Peyer's patch (tissue), 4 donors: ENCODE measurements at places on chromosomes 13 and 19.

DNA sequence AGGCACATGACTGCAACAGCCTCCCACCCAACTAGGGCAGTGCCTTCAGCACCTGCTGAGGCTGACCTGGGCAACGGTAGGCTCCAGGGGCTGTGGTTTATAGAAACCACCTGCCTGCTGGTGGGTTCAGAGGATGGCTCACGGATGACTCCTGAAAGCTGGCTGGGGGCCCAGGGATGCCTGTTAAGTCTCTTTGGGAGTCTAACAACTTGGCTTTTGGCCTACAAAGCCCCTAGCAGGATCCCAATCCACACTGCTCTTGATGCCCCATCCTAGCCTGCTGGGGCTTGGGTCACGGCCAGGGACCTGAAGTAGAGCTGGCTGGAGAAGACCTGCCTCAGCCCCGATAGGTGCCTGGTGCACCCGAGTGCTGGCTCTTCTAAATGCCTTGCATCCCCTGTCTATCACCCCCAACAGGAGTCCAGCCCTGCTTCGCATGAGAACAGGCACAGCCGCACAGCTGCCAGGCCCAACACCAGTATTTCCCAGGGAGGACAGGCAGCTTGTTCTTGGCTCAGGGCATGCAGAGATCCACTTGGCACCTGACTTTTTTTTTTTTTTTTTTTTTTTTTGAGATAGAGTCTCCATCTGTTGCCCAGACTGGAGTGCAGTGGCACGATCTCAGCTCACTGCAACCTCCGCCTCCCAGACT, 9.1 kb upstream of the EPHX3 start:
- no peaks in the 10 kb centered on the region for H3K36me3 ChIP-seq
- H3K4me3 ChIP-seq, result no peak overlapping the region
- H3K4me1 ChIP-seq, result no peaks in the 10 kb centered on the region
- H3K27me3 ChIP-seq, result no peaks in the 10 kb centered on the region
- no peak for DNase-seq
- H3K27ac ChIP-seq, result no peak overlapping the region

GRCh38 chr19:40422748-40423566, 2.8 kb downstream of the SERTAD1 start:
- H3K4me1 ChIP-seq, result peaks cover 3% of the 10 kb centered on the region
- peaks cover 13% of the 10 kb centered on the region for H3K36me3 ChIP-seq
- DNase-seq, result no peak
- no peak overlapping the region for H3K4me3 ChIP-seq

- H3K4me3 ChIP-seq, result no peak overlapping the region
- peak overlapping the region; percentile 6 for H3K27ac ChIP-seq
- H3K36me3 ChIP-seq, result no peaks in the 10 kb centered on the region
- DNase-seq, result no peak
These were observed 55.7 kb downstream of the SPATA13 start for GRCh38 chr13:24216176-24216575.

GRCh38 chr19:4444765-4445741, 12.5 kb downstream of the UBXN6 start:
- H3K27me3 ChIP-seq, result no peaks in the 10 kb centered on the region
- no peak for DNase-seq
- H3K4me3 ChIP-seq, result no peak overlapping the region
- H3K36me3 ChIP-seq, result no peaks in the 10 kb centered on the region

GRCh38 chr13:85243831-85244230, 555.4 kb downstream of the SLITRK6 start:
- H3K4me1 ChIP-seq, result no peaks in the 10 kb centered on the region
- no peak overlapping the region for H3K27ac ChIP-seq
- H3K4me3 ChIP-seq, result no peak overlapping the region
- no peaks in the 10 kb centered on the region for H3K27me3 ChIP-seq
- DNase-seq, result no peak

- H3K27me3 ChIP-seq, result no peaks in the 10 kb centered on the region
- no peaks in the 10 kb centered on the region for H3K36me3 ChIP-seq
- H3K4me1 ChIP-seq, result no peaks in the 10 kb centered on the region
- H3K4me3 ChIP-seq, result no peak overlapping the region
These were observed 18.7 kb upstream of the SERP2 start for GRCh38 chr13:44354884-44355283.

GRCh38 chr19:40758491-40758890, 7.5 kb downstream of the SNRPA start:
- peaks cover 23% of the 10 kb centered on the region for H3K4me1 ChIP-seq
- DNase-seq, result no peak
- H3K27ac ChIP-seq, result no peak overlapping the region
- no peak overlapping the region for H3K4me3 ChIP-seq
- H3K27me3 ChIP-seq, result no peaks in the 10 kb centered on the region

GRCh38 chr13:74217811-74218210, 83.6 kb upstream of the KLF12 start:
- no peak for DNase-seq
- no peaks in the 10 kb centered on the region for H3K4me1 ChIP-seq
- H3K27ac ChIP-seq, result no peak overlapping the region
- no peaks in the 10 kb centered on the region for H3K27me3 ChIP-seq

DNA sequence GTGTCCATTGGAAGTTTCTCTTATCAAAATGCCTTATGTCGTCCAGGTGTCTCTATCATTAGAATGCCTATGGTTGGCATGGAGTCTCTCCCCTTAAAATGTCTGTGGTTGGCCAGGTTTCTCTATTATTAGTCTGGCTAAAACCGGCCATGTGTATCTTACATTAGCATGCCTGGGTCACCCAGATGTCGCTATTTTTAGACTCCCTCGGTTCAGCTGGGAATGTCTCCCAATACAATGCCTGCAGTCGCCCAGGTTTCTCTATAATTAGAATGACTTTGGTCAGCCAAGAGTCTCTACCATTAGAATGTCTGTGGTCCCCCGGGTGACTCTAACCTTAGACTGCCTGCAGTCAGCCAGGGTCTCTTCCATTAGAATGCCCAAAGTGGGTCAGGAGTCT, 1536.1 kb downstream of the UQCRFS1 start:
- no peaks in the 10 kb centered on the region for H3K4me1 ChIP-seq
- no peak overlapping the region for H3K27ac ChIP-seq

- peak; percentile 90 for DNase-seq
- peaks cover 14% of the 10 kb centered on the region for H3K4me1 ChIP-seq
- H3K36me3 ChIP-seq, result no peaks in the 10 kb centered on the region
- H3K27ac ChIP-seq, result peak overlapping the region; percentile 64
These were observed 57.1 kb downstream of the ZNF568 start for GRCh38 chr19:36973021-36973843.

DNA sequence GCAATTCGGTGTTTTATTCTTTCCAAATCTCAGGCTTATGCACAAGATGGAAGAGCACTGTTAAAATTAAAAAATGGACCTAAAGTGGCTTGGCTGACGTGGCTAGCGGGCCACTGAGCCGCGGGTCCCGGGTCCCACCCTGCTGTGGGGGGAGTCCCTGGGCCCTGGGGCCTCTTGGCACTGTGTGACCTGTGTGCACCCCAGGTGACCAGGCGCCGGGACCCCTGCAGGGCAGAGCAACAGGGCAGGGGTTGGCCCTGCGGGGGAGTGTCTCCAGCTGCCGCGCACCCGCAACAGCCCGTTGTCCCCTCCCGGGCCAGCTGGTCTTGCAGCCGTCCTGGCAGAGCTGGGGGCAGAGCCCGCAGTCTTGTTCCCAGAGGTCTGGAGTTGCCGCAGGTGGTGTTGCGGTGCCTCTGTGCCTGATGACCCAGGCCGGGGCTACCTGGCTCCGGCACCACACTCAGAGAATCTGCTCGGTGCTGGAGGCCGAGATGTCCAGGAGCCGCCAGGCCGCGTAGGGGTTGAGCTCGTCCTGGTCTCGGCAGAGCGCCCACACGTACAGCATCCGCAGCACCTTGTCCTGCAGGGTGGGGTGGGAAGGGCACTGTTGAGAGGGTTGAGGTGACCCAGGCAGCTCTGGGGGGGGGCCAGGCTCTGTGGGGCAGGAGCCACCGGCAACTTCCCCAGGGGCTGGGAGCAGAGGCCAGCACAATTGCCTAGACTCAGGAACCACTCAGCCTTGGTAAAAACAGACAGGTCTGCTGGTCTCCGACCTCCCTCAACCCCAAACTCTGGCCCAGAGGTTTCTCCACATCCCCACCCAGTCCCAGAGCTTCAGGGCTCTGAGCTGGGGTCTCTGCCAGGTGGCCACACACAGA, 1.0 kb upstream of the CTXN1 start:
- no peaks in the 10 kb centered on the region for H3K27me3 ChIP-seq
- no peak overlapping the region for H3K4me3 ChIP-seq
- no peak for DNase-seq
- no peaks in the 10 kb centered on the region for H3K36me3 ChIP-seq

- H3K27me3 ChIP-seq, result no peaks in the 10 kb centered on the region
- no peaks in the 10 kb centered on the region for H3K36me3 ChIP-seq
- no peak for DNase-seq
- no peaks in the 10 kb centered on the region for H3K4me1 ChIP-seq
- H3K27ac ChIP-seq, result no peak overlapping the region
- no peak overlapping the region for H3K4me3 ChIP-seq
These were observed 118.1 kb upstream of the FNDC3A start for GRCh38 chr13:48857576-48857975.

- DNase-seq, result peak; percentile 80
- H3K4me1 ChIP-seq, result no peaks in the 10 kb centered on the region
- no peak overlapping the region for H3K27ac ChIP-seq
- H3K4me3 ChIP-seq, result no peak overlapping the region
These were observed 9.7 kb upstream of the USE1 start for GRCh38 chr19:17205237-17206140.

GRCh38 chr13:98525456-98526181, 51.3 kb downstream of the STK24 start:
- H3K4me1 ChIP-seq, result no peaks in the 10 kb centered on the region
- peak; percentile 46 for DNase-seq
- H3K27ac ChIP-seq, result no peak overlapping the region
- no peaks in the 10 kb centered on the region for H3K27me3 ChIP-seq
- no peak overlapping the region for H3K4me3 ChIP-seq

DNA sequence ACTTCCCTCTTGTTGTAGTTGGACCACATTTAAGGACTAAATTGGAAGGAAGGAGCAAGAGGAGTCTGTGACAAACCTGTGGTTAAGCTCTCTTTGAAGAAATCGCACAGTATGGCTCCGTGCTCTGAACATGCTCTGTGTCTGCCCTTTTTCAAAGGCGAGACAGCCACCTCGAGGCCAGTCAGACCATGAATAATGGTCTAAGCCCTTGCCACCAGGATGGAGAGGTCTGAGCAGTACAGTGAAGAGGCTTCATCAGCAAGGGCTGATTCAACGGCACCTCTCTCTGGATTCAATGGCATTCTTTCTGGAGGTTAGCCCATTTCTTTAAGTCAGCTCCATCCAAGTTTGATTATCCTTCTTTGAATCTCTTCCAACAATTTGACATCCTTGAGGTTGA, 30.9 kb downstream of the FAM216B start:
- no peaks in the 10 kb centered on the region for H3K4me1 ChIP-seq
- no peaks in the 10 kb centered on the region for H3K27me3 ChIP-seq
- H3K4me3 ChIP-seq, result no peak overlapping the region
- no peak overlapping the region for H3K27ac ChIP-seq

DNA sequence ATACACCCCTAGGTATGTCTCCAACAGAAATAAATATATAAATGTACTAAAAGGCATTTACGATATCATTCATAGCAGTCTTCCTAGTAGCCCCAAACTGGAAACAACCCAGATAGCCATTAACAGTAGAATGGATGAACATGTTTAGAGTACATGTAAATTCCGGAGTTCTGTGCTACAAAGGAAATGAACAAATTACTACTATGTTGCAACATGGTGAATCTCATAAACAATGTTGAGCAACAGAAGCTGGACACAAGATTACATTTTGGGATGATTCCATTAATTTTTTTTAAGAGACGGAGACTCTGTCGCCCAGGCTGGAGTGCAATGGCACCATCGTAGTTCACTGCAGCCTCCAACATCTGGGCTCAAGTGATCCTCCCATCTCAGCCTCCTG, 5.9 kb upstream of the SLC7A10 start:
- no peak for DNase-seq
- H3K4me3 ChIP-seq, result no peak overlapping the region
- no peaks in the 10 kb centered on the region for H3K4me1 ChIP-seq
- H3K36me3 ChIP-seq, result no peaks in the 10 kb centered on the region

DNA sequence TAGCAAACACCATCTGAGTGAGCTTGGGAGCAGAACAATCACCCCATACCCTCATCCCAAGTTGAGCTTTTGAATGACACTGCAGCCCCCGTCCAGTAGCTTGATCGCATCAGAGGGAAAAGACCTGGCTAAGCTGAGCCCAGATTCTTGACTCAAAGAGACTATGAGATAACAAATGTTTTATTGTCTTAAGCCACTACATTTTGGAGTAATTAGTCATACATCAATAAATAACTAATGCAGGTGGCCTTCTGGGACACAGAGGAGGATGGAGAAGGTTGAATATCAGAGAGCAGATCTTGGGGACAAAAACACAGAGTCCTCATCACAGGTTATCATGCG, 24.6 kb upstream of the IGSF23 start:
- H3K36me3 ChIP-seq, result no peaks in the 10 kb centered on the region
- DNase-seq, result no peak
- no peaks in the 10 kb centered on the region for H3K27me3 ChIP-seq

DNA sequence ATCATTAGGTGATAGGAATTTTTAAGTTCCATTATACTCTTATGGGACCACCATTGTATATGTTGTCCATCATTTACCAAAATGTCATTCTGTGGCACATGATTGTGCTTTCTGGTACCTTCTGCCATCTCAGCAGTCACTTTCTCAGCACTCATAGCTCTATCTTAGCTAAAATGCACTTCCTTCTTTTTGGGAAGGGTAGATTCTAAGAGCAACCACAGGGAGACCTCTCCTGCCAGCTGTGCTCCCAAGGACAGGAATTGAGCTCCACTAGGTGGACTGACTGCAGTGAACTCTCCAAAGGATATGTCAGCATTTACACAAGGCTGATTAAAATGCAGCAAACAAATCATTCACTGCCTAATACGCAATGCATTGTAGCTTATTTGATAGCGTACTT, 91.8 kb upstream of the OBI1 start:
- H3K36me3 ChIP-seq, result no peaks in the 10 kb centered on the region
- H3K27ac ChIP-seq, result no peak overlapping the region
- no peak for DNase-seq
- no peaks in the 10 kb centered on the region for H3K27me3 ChIP-seq

DNA sequence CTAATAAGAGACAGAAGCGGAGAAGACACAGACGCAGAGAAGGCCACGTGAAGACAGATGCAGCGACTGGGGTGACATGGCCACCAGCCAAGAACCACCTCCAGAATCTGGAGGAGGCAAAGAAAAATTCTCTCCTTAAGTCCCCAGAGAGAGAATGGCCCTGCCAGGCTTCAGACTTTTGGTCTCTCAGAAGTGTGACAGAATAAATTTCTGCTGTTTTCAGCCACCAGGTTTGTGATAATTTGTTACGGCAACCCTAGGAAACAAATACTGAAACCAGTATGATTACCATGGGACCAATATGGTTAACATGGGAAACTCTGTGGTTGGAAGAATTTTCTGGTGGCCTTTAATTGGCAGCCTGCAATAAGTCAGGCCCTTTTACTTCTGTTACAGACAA, 63.9 kb upstream of the DOCK9 start:
- DNase-seq, result no peak
- no peaks in the 10 kb centered on the region for H3K36me3 ChIP-seq
- H3K27me3 ChIP-seq, result no peaks in the 10 kb centered on the region
- H3K4me1 ChIP-seq, result no peaks in the 10 kb centered on the region
- no peak overlapping the region for H3K27ac ChIP-seq
- H3K4me3 ChIP-seq, result no peak overlapping the region
